CD4-positive, alpha-beta T cell treated with Interleukin-15 for 1 hour (primary cell): ENCODE measurements at places on chromosomes 5 and 9.

- no peak for DNase-seq
Measured at GRCh38 chr5:10655972-10656830, 92.3 kb downstream of the ANKRD33B start.

DNA sequence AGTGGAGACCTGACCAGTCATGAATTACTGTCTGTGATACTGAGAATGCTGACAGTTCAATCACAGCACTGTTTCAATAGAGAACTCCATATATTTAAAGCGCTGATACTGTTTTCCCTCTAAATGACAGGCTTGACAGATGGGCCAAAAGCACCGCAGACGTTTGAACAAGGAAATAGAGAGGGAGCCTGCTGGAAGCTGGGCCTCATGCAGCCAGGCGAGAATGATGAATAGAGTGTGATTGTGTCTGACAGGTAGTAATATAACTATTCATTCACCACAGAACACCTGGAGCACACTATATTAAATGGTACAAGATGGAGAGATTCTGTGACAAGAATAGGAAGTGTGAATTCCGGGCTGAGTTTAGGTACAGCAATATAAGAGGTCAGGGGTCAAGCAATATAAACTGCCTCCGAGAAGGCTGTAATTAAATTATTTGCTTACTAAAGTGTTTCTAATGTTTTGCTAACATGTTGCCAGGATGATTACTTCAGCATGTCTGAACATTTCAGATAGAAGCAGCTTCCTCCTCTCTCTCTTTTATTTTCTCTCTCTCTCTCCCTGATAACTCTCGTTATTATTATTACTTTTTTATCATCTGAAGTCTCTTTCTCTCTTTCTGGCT is 297.7 kb downstream of the CSNK1G3 start:
- DNase-seq = no peak

DNA sequence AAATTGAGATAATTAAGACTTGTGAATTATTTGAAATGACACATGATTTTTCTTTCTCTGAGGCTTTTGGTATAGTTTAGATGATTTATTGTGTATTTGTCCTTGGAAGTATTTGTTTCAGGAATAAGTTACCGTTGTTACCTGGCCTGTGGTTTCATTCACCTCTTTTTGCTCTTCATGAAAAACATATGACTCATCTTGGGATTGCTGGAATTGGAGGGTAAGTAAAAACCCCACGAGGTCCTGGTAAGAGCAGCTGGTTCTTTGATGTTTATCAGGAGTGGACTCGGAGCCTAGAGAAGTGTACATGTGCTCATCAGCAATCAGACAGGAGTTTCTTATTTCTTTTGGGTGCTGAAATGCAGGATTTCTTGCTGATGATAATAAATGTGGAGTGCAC is 275.3 kb downstream of the PSAT1 start:
- DNase-seq = no peak

GRCh38 chr5:142420561-142421227 is 95.9 kb upstream of the SPRY4 start:
- DNase-seq = no peak

DNA sequence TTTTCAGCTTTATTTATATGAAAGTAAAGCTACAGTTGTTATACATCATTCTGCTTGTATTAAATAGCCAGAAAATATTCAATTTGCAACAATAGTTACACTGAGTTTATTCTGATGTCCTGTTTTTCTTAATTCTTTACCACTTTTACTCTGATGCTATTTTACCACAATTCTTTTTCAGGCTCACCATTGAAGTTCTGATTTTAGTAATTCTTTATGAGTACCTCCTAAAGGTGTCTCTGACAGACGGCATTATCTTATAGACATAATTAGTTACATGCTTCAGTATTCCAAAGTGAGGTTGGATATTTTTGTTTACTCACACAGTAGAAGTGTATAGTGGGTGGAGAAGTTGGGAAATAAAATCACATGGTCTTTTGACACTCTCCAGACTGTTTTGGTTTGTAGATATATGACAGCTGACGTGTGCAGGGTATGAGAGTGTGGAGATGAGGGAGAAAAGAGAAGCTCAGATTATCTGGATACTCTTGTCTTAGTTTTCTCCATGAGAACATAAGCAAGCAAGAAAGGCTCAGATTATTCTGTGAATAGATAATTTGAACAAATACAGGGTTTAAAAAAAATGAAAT is 97.4 kb downstream of the FBXO4 start:
- no peak for DNase-seq

DNA sequence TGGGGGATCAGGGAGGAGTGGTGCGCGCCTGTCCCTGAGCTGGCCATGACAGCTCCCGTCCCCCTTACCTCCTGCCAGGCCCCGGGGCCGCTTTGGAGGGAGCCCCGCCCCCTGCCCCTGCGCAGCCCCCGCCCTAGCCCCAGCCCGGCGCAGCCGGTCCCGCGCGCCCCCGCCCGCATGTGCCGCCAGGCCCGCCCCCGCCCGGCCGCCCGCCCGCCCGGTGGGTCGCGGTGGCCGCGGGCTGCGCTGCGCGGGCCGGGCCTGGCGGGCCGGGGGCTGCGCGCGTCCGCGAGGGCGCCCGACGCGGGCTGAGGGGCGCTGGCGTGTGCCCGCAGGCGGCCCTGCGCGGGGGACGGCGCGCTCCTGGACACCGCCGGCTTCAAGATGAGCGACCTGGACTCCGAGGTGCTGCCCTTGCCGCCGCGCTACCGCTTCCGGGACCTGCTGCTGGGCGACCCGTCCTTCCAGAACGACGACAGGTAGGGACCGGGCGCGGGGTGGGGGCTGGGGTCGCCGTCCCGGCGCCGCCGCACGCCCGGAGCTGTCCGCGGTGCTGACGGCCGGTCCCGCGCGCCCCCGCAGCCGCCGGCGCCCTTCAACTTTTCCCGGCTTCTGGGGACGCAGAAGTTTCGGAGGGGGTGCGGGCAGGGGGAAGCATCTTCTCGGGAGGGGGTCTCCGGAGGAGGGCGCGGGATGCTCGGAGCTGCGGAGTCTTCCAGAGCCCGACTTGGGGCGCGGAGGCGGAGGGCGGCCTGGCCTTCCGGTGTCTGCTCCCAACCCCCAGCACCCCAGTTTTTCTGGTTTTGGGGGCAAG is 12.5 kb downstream of the KCNT1 start:
- DNase-seq = no peak

DNA sequence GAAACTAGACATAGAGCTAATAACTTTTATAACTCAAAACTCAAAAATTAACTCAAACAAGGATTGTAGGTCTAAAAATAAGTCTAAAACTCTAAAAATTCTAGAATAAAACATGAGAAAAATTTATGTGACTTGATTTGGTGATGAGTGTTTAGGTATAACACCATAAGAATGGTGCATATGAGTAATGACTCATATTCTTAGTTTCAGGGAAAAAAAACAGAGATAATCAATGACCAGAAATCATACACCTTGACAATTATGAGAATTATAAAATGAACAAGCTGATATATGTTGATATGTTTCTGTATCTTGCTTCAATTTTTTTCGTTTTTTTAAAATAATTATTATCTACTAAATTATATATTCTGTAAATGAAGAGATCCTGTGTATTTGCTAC is 541.2 kb downstream of the PTPRD start:
- DNase-seq = no peak

GRCh38 chr9:110099236-110100095 is 108.5 kb downstream of the C9orf152 start:
- no peak for DNase-seq

DNA sequence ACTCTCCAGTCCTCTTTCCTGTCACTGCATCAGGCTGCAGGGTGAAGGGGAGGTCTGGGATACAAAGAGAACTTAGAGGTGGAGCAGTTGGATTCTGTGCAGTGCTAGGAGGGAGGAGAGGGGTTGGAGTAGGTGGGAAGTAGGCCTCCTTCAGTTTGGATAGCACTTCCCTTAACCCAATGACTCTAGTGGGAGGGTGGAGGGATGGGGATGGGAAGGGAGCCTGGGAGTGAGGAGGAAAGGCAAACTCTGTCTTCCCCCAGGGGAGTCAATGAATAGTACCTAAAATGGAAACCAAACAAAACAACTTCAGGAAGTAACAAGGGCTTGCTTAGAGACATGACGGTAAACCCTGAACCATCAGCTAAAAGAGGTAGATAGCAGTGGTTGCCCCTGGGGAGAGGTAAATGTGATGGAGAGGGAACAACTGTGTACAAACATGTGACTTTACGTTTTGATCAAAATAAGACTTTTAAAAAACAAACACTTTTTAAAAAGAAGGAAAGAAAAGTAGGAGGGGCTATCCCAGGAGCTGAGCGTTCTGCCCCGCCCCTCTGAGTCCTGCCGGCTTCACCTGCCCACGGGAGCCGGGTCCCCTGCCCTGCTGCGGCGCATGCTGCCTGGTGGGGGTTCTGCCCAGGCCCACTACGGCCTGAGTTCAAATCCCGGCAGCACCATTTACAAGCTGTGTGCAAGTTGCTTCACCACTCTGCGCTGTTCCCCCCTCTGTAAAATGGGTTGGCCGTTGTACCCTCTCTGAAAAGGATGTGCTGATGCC is 30.9 kb downstream of the GSN start:
- no peak for DNase-seq

- DNase-seq = no peak
Measured at GRCh38 chr9:127074561-127075548, 47.6 kb downstream of the ANGPTL2 start.

- no peak for DNase-seq
Measured at GRCh38 chr5:95907740-95908706, 53.6 kb downstream of the ELL2 start.

DNA sequence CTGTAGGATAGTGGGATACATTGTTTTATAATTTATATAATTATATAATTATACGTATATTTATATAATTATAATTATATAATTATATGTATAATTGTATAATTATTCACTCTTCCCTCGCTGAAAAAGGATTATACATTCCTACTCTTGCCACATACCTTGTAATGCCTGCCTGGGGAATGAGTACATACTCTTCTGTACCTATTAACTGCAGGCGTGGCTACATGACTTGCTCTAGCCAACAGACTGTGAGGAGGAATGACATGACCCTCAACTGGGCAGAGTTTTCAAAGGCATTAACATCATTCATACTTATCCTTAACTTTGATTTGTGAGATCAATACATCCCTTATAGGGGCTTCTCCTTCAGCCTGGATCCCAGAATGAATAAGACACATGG is 19.1 kb downstream of the ERMP1 start:
- DNase-seq = no peak

- DNase-seq = no peak
Measured at GRCh38 chr5:146218168-146218567, 14.8 kb downstream of the RBM27 start.

GRCh38 chr9:89171231-89171630 is 7.4 kb downstream of the SHC3 start:
- DNase-seq = no peak

GRCh38 chr9:81626511-81626910 is 62.8 kb downstream of the TLE1 start:
- DNase-seq = no peak

DNA sequence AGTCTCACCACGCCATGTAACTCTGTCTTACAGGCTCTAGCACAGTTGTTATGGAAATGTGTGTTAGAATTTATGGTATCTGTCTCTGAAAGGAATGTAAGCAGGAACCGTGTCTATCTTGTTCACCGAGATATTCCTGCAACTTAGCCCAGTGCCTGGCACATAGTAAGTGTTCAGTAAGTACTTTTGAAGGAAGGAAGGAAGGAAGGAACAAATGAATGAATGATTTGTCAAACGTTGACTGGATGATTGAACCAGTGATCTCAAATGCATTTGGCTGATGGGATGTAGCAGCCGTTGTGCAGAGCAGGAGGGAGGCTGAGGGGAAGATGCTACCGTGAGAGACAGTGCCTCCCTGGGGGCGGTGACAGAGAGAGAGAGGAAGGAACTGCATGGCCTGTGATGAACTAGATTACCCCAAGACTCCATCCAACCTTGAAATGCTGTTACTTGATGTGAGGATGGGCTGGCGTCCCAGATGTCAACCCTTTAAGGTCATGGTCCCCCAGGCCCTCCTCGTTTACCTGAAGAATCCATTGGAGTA is 47.5 kb upstream of the PPARGC1B start:
- no peak for DNase-seq

GRCh38 chr5:41637869-41638268 is 127.5 kb upstream of the PLCXD3 start:
- DNase-seq = no peak

DNA sequence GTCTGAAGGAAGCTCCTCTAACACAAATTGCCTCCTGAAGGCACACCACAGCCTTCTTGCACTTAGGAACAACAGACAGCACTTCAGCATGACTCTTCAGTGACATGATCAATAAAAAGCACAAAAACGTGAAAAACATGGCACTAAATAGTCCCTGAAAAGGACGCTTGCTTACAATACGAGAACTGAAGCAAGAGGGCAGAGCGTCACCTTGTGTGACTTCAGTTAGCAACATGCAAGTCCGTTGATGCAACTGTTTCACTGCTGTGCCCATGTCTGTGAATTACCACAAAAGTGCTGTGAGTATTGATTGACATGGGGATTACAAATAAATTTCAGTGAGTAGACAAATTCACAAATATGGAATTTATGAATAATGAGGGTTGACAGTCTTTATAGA is 219.9 kb upstream of the GAS1 start:
- DNase-seq = no peak

GRCh38 chr9:99513441-99514112 is 291.5 kb downstream of the SEC61B start:
- no peak for DNase-seq

GRCh38 chr5:35436400-35437057 is 181.1 kb upstream of the SPEF2 start:
- DNase-seq = no peak

GRCh38 chr9:75636427-75637045 is 253.9 kb upstream of the PCSK5 start:
- no peak for DNase-seq

DNA sequence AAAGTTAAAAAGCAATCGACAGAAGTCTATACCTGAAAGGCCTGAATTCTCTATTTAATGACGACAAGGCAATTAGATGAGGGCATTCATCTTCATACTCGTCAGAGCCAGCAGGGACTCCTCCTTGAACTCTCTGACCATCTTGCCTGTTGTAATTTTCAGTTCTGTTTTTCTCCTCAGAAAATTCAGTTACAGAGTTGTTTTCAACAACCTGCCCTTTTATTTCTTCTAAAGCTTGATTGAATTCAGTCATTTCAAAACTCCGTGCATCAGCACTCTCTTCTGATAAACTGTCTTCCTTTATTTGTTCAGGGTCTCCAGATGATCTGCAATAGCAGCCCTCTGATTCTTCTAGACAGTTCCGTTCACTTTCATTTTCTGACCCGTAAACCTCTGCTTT is 15.6 kb downstream of the RIOK2 start:
- no peak for DNase-seq

GRCh38 chr5:167752936-167753335 is 538.5 kb upstream of the WWC1 start:
- no peak for DNase-seq

GRCh38 chr5:21263361-21263760 is 1275.4 kb upstream of the CDH18 start:
- DNase-seq = no peak

- no peak for DNase-seq
Measured at GRCh38 chr9:126131066-126132010, 195.3 kb upstream of the MVB12B start.

GRCh38 chr9:104794070-104794469 is 30.1 kb downstream of the NIPSNAP3B start:
- DNase-seq = no peak
